Posterior cingulate gyrus (tissue), 11 donors: ENCODE measurements at places on chromosomes 7 and 10.

GRCh38 chr10:120607016-120607709, 150.1 kb downstream of the PLPP4 start:
- DNase-seq: no peak

DNA sequence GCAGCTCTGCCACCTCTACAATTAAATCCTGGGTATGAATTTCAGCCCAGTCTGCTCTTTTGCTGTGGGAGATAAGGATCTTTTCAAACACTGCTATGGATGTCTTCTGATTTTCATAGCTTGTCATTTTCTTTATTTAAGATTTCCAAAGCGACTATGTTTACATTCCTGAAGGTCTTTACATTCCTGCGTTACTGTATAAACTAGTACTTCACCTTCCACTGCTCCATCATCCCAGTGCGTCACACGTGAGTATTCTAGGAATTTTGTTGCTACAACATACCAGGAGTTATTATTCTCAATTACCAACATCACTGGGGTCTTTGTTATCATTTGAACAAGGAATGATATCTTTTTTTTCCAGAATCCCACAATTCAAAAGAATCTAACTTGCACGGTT, 944.7 kb downstream of the SORCS3 start:
- no peak for DNase-seq

- no peak for DNase-seq
Observed at GRCh38 chr7:91137153-91137787, 127.0 kb upstream of the FZD1 start.

GRCh38 chr10:11116817-11117216, 99.1 kb downstream of the CELF2 start:
- DNase-seq: no peak

DNA sequence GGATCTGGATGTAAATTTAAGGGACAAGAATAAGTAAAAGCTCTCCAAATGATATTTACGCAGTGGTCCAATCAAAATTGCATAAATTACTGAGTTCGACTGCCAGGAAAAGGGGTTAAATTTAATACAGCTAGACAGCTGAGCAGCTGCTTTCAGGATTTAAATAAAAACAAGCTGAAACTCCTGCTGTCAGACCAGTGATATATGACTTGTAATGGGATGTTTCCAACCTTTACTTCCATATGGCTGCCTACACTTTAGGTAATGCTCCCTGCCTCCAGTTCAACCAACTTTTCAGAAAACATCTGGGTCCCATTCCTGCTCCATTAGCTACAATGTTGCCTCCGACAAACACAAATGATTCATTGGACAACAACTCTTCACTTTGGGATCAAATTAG, 326.3 kb upstream of the DGKB start:
- no peak for DNase-seq

- no peak for DNase-seq
Observed at GRCh38 chr10:113961182-113962031, 82.3 kb upstream of the ADRB1 start.

DNA sequence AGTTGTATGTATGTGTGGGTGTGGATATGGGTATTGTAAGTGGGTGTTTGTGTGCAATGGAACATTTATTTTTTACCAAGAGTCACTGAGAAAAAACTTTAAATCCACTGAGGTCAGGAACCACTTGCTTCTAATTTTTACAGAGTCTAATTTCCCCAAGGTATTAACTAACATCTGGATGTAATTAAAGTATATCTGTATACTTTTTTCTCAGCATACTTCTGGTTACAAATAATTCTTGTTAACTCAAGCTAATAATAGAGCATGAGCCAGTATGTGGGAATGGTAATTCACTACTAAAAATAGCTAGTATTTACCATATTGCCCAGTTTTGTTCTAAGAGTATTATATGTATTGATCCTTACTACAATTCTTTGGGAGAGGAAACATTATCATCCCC, 24.6 kb upstream of the STEAP4 start:
- DNase-seq: no peak

DNA sequence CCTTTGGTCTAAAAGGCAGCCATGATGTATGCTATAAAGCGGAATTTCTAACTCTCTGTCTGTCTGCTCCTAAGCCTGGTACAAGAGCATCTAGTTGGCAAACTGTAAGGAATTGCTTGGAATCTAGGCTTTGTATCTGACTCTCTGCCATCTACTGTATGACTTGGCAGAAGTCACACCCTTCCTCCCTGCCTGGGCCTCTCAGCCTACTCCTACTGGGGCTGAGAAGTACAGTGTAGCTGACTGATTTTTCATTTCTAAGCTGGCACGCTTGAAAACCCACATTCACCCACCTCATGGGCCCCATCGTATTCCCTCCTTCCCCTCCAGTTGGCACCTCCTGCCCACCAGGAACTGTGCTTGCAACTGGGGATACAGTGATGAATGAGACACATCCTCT, 435.2 kb downstream of the PLXNA4 start:
- DNase-seq: no peak

- DNase-seq: no peak
Observed at GRCh38 chr10:12972146-12972545, 29.4 kb downstream of the CCDC3 start.
